ENCODE measurements at places on chromosomes 7 and 10.

DNA sequence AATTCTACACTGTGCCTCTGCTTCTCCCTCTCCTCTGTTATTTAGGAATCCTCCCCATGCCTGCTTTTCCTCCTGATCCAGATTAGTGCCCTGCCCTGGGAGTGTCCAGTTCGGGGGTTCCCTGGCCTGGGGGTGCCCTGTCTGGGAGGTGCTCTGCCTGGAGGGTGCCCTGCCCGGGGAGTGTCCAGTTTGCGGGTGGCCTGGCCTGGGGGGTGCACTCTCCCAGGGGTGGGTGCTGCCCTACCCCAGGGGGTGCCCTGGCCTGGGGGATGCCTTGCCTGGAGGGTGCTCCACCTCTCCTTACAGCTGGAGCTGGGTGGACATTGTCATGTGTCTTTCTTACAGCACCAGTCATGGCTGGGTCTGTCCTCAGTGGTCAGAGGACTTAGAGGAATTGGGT is 20.2 kb downstream of the RAMP3 start:
- no peak for DNase-seq

- no peak for DNase-seq
These were observed 563 bp downstream of the STAM start for GRCh38 chr10:17644485-17644943.

DNA sequence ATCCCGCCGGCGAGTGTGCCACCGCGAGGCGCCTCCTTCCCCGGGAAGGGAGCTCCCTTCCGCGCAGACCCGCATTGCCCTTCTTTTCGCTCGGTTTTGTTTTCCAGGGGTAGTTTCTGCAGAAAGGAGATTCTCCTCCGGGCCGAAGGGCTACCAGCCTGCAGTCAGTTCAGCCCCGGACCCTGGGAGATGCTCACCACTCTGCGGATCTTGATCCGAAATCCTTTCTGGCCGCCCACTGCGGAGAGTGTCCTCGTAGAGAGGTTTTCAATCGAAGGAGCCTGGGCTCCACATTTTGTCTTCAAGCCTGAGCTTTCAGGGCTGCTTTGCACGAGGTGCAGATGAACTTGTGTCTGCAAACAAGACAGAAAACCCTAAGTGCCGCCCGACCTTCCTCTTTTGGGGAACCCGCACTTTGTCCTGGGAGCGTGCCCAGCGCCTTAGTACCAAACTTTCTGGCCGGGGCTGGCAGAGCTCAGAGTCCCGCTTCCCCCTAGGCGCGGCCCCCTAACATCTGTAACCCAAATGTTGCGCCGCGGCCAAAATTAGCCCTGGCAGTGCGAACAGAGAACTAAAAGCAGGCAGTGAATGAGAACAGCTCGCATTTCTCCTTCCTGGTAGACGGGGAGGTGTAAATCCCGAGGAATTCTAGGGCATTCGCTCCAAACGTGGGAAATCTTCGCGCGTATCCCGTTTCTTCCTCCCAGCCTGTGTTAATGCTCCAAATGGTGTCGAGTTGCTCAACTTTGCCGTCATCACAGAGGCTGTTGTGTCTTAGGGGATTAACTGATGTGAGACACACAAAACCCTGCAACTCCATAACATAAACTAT is 6.7 kb upstream of the EN2 start:
- no peak for DNase-seq

DNA sequence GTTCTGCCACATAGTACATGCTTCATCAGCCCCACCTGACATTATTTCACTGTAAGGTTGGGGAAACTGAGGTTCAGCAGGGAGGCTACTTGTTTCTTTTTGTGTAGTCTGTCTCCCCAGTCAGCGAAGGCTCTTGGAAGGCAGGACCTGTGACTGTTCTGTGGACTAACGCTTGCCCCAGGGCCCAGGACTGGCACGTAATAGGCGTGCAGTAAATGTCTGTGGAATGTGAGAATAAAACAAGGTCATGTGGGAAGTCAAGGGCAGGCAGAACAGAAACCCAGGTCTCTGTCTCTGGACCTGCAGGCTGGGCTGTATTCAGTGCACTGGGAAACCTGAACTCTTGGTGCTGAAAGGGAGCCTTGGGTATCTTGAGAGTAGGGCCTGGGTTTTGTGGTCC is 168.7 kb downstream of the RPS24 start:
- no peak for DNase-seq

GRCh38 chr7:157691586-157692459 is 355.0 kb downstream of the DNAJB6 start:
- DNase-seq = no peak

GRCh38 chr10:76435157-76435556 is 1003.7 kb downstream of the LRMDA start:
- DNase-seq = no peak

DNA sequence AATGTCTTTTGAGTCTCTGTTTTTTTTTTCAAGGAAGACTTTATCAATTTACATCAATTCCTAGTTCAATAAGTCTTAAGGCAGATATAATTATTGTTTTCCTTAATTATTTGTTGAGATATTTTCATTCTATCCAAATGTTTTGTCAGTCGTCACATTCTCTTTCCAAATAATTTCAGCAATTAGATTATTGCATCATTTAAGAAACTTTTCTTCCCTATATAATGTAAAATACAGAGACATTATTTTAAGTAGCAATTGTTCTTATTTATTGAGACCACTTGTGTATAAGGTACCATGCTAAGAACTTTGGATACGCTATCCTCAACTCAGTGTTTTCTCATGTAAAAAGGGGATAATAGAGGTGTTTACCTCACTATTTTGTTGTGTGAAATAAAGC is 38.1 kb upstream of the GNAT3 start:
- DNase-seq = no peak

GRCh38 chr7:113582471-113582870 is 336.3 kb downstream of the PPP1R3A start:
- no peak for DNase-seq

GRCh38 chr10:114304571-114305421 is 65.7 kb downstream of the VWA2 start:
- DNase-seq = peak; percentile 16

DNA sequence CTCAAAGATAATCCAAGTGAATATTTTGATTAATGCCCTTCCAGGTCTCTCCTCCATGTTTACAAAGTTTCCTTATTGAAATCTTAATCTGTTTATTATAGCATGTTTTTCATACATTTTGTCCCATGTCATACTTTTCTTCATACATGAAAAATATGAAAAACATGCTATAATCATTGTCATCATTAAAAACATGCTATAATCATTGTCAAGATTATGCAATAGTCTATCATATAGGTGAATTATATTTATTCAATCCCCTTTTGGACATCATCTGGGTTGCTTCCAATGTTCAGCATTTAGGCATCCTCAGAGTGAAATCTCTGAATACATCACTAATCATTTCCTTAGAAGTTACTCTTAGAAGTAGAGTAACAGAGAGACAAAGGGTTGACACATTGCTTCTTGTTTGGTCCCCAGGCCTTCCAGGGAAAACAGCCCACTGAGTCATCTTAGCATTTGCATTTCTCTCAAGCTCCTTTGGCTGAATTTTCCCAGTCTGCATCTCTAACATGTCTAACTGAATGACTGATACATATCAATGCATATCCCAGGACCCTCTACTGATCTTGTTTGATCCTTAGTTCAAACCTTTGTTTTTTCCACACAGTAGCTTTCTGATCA is 87.0 kb downstream of the SGMS1 start:
- no peak for DNase-seq

DNA sequence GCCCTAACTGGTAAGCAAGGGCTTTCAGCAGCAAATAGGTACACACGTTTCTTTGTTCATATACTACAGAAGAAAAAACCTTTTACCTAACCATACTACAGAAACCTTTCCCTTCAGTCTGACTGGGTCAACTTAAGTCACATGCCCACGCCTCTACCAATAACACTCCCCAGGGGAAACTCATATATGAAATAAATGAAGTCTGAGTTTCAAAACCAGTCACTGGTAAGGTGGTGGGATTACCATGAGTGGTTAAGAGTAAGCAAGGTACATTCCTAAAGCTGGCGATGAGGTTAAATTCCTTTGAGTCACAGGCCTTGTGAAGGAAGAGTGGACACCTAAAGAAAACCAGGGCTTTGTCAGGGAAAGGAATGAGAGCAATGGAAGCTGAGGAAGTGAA is 21.4 kb upstream of the KIF20B start:
- DNase-seq = no peak

GRCh38 chr7:2713370-2713769 is 25.4 kb downstream of the AMZ1 start:
- no peak for DNase-seq

- no peak for DNase-seq
These were observed 52.8 kb downstream of the DLG5 start for GRCh38 chr10:77873536-77874380.

DNA sequence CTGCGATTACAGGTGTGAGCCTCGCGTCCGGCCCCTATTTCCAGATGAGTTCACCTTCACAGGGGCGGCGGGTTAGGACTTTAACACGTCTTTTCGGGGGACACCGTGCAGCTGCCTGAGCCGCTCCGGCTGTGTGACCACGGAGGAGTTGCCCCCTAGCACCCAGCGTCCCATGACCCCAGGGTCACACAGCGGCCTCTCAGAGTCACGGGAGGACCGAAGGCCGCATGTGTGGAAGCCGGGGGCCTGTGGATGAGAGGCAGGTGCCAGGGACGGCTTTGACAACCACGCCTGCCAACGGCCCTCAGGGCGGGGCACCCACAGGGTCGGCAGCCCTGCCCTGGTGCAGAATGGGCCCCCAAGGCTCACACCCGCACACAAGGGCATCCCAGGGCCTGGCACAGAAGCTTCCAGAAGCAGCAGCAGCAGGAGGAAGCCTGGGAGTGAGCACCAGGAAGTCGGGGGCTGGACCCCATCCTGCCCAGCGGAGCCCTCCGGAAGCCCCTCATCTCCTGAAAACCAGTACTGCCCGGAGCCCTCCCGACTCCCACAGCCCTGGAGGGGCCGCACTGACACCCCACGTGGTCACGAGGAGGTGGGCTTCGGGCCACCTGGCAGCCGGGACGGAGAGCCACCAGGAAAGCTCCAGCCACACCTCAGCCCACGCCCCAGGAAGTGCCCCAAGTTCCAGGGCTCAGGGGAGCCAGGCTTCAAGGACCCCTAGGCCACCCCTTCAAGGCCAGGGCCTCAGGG is 32.7 kb downstream of the ADAP1 start:
- no peak for DNase-seq

- no peak for DNase-seq
These were observed 12.3 kb downstream of the MRPS24 start for GRCh38 chr7:43856996-43857395.

- no peak for DNase-seq
These were observed 238.2 kb downstream of the CELF2 start for GRCh38 chr10:11255796-11256444.

DNA sequence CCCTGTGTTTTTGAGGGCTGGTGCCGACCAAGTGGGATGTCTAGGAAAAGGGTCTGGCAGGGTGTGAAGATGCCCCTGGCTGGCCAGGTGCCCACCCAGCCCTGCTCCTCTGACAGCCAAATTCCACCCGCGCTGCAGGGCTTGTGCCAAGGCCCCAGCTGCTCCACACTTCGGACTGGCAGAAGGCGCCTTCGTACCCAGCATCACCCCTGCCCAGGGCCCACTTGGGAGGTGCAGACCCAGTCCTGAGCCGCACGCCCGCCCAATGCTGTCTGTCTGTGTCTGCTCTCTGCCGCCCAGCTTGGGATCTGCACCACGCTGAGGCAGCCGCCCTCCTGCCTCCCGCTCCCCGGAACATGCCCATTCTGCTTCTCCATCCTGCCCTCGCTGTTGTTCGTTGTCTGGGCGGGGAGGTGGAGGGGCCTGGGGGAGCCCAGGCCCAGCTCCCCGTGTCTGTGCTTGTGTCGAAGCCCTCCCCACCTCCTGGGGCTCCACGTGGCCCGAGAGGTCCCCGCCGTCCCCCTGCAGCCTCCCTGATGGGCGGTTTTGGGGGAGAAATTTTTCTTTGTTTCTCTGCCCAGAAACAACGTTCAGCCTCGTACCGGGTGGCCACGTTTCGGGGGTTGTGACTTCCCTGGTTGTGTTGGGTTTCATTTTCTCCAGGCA is 36.9 kb upstream of the PPIF start:
- no peak for DNase-seq

GRCh38 chr10:61164458-61165160 is 220.6 kb upstream of the RHOBTB1 start:
- no peak for DNase-seq

GRCh38 chr7:135798095-135798494 is 49.5 kb upstream of the FAM180A start:
- no peak for DNase-seq

- DNase-seq = no peak
These were observed 16.8 kb upstream of the HBP1 start for GRCh38 chr7:107152011-107152410.

GRCh38 chr7:159010411-159010810 is 134.3 kb downstream of the VIPR2 start:
- no peak for DNase-seq

DNA sequence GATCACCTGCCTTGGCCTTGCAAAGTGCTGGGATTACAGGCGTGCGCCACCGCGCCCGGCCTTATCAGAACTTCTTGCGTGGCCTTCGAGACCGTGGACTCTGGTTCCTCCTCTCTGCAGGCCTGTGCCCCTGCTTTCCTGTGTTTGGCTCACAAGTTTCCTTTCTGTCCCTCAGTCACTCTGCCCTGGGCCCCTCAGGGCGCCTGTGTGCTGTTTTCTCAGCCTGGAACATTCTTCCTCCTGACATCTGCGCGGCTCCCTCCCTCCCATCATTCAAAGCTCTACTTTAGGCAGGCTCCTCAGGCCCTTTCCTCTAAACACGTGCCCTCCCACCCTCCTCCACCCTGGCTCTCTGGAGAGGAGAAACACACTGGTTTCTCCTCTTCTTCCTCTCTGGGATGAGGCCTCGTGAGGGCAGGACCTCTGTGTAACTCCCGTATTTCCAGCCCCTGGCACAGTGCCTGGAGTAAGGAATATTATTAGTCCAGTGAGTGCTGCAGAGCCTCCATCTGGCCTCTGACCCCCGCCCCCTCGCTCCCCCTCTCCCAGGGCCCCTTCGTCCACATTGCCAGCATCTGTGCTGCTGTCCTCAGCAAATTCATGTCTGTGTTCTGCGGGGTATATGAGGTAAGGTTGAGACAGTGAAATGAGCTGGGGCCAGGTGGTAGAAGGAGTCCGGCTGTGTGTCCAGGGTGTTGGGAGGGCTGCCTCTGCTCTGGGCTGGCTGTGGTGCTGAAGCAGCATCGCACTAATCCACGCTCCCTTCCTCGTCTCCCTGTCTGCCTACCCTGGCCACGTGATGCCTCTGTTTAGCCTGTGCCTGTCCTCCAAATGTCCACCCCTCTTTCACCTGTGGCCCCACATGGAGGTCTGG is 7.1 kb downstream of the CLCN1 start:
- DNase-seq = no peak

- no peak for DNase-seq
These were observed 11.2 kb downstream of the CASP2 start for GRCh38 chr7:143299346-143299745.

GRCh38 chr7:128045766-128046165 is 14.5 kb upstream of the LRRC4 start:
- no peak for DNase-seq

Data from activated CD4-positive, CD25-positive, alpha-beta regulatory T cell treated with anti-CD3 and anti-CD28 coated beads, Interleukin-2, amount 50 U/mL, for 16 hours (primary cell).